Left ventricle myocardium superior (tissue), 1 donor: ENCODE measurements at places on chromosomes 3 and 15. TPM values are rescaled to one million over a fixed set of nuclear protein-coding genes. Genes with fewer than 3 reads are reported as not detected.
A peak's percentile ranks its signal among the peaks of the same experiment; 100 is the strongest.

DNA sequence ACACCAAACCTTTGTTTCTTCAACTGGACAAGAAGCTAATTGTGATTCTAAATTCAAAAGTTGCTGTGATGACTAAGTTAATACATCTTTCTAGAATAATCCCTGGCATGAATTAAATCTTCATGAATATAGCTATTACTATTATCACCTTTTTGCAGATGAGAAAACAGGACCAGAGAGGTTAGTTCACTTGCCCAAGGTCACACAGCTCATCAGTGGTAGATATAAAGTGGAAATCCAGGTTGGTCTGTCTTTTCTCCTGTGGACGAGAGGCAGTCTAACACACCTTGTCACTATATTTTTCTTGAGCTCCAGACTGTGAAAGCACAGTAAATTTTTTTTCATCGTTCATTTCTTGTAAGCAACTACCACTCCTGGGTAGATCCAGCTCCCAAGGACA is 247.6 kb upstream of the LRTM1 start:
- no peak for DNase-seq

DNA sequence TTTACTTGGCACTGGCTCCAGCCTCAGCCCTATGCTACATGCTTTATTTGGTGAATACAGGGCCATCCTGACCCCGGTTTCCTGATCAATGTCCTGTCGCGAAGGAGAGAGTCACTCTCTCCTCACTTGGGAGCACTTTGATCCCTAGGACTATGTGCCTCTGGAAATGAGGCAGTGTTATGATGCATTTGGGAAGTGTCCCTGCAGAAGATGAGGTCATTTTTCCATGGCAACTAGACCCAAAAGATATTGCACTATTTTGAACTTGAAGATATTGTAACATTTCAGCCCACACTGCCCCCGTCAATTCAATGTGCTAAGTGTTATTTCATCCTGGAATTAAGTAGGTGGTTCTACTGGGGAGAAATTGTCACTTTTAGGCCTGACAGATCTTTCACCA is 68.0 kb downstream of the LRRK1 start:
- DNase-seq = no peak

GRCh38 chr15:29724026-29724425 is 98.2 kb downstream of the TJP1 start:
- DNase-seq = no peak

- no peak for DNase-seq
These were observed 53.5 kb downstream of the RAP2B start for GRCh38 chr3:153215497-153215896.

DNA sequence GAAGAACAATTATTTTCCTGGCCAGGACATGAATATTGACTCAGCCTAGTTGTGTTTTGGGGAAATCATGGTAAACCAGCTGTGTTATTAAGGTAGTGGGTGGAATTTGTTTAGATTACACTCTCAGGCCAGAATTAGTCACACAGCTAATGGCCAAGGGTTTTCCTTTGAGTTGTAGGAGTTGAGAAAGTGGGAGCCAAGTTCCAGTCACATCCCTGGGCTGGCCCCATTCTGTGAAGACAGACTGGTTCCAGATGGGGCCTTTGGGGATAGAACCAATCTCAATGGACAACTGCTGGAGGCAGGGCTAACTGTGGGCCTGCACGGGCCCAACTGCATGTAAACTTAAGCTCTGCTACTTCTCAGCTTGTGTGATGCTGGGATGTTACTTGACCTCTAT is 1.4 kb upstream of the RASL12 start:
- peak; percentile 61 for DNase-seq

WWTR1 gene
- total RNA-seq = 40.0 TPM

P2RY14 gene
- 4.4 TPM for total RNA-seq
